ENCODE measurements at places on chromosomes 16 and 17. TPM values are rescaled to one million over a fixed set of nuclear protein-coding genes. Genes with fewer than 3 reads are reported as not detected.

DNA sequence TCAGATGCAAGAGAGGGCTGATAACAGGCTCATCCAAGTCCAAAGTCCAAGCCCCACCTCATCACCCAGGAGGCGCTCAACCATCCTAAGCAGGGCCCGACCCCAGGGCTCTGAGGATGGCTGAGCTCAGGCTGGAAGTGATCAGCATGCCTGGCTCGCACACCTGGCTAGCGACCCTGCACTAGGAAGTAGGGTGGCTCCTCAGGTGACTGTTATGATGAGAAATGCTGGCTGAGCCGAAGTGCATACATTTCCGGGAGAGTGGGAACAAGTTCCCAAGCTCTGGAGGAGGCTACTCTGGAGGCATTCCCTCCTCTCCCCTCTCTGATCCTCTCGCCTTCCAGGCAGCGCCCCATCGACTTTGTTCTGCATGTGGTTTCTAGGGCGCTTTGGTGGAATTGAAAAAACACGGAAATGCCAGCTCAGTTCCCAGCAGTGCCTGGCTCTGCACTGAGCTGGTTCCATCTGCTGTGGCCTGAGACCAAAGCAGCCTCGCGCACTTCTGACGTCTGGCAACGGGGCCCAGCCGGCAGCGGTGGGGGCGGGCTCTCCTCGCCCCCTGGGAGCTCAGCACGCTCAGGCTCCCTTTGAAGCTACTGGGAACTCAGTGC, 130.3 kb downstream of the IRF8 start:
- DNase-seq, result no peak

GRCh38 chr17:73069164-73069770, 23.2 kb downstream of the SLC39A11 start:
- no peak for DNase-seq

The CASKIN1 gene
- 0.18 TPM for total RNA-seq

GRCh38 chr16:51508490-51509212, 357.6 kb upstream of the SALL1 start:
- DNase-seq, result no peak

GRCh38 chr16:3089717-3090592, 9.1 kb downstream of the ZSCAN10 start:
- DNase-seq, result no peak

All from glomerular endothelial cell (primary cell).